ENCODE measurements at places on chromosomes 3 and 15. TPM values are rescaled to one million over a fixed set of nuclear protein-coding genes. Genes with fewer than 3 reads are reported as not detected.

Gene CHRM5
- not detected for total RNA-seq

DNA sequence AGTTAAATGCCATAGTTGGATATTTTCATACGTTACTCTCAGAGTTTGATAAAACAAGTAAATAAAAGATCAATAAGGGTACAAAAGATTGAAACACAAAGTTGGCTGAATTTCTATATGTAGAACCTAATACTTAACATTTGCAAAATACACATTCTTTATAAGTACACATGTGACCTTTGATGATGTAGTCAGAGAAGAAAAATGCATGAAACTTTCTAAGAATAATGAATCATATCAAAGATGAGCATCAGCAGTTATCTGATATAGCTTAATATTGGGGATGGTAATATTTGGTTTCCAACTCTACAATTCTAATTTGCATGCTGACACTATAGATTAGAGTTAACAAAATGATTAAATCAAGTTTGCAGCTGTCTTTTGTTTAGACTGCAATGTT lies 188.0 kb upstream of the TGFBR2 start:
- no peak for DNase-seq

Gene SLC22A13
- total RNA-seq = 0.32 TPM

GRCh38 chr3:98945101-98945524 lies 43.6 kb upstream of the DCBLD2 start:
- no peak for DNase-seq

GRCh38 chr3:196354132-196354531 lies 15.9 kb upstream of the TM4SF19 start:
- DNase-seq = no peak
